ENCODE measurements at places on chromosomes 11 and 22. TPM values are rescaled to one million over a fixed set of nuclear protein-coding genes. Genes with fewer than 3 reads are reported as not detected.

Gene KCNJ1
- total RNA-seq, result not detected

Gene ALKBH3
- total RNA-seq, result 25.0 TPM

Gene TMEM151A
- total RNA-seq, result 4.0 TPM

Gene TMPRSS13
- total RNA-seq, result not detected

Gene CHADL
- total RNA-seq, result not detected

Gene ADORA2A
- 0.48 TPM for total RNA-seq

Gene VSIG2
- total RNA-seq, result not detected

Gene YWHAH
- 146 TPM for total RNA-seq

Gene OVOL1
- 0.08 TPM for total RNA-seq

Gene OR6T1
- total RNA-seq, result not detected

Gene LRRC32
- total RNA-seq, result 0.07 TPM

Gene RPS13
- 1,594 TPM for total RNA-seq

Gene MEN1
- total RNA-seq, result 38.2 TPM

Gene CFAP300
- total RNA-seq, result 8.0 TPM

Gene CARD18
- total RNA-seq, result not detected

Gene CHEK1
- 33.7 TPM for total RNA-seq

Gene TEX12
- total RNA-seq, result not detected

Measured in A549 treated with GW870086 at 1 μM for 4 hours (cell line).